ENCODE measurements at places on chromosomes 3 and 15.

GRCh38 chr15:88113613-88114308 is 142.8 kb downstream of the NTRK3 start:
- peak; percentile 62 for DNase-seq

- DNase-seq = no peak
Observed at GRCh38 chr3:3800080-3800455, 837 bp downstream of the LRRN1 start.

DNA sequence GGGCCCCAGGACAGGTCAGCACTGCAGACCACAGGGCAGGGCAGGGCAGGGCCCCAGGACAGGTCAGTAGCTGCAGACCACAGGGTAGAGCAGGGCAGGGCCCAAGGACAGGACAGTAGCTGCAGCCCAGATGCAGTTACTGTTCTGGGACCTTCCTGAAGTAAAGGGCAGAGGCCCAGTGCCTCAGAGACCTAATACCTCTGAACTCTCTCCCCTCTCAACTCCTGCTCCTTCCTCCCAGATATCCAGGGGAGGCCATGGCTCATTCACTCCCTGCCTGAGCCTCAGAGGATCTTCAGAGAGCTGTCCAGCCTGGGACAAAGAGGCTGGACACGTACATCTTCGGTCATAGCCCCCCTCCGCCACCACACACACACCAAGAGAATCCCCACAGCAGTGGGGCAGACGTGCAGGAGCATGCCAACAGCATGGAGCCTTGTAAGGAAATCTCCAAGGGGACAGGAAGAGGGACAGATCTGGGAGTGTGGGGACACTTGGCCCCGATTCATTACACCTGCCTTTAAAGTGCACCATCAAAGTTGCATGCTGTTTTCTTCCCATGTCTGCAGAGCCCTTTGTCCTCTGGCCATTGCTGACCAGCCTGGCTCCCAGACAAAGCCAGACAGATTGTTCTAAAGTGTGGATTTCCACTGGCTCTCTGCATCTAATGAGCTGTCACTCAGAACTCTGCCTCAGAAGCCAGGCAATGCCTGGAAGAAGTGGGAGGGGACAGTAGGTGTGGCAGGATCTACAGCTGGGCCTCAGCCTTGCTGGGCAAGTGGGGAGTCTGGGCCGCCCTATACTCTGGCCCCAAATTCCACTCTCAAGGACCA is 24.2 kb upstream of the BUB1B start:
- DNase-seq = no peak

DNA sequence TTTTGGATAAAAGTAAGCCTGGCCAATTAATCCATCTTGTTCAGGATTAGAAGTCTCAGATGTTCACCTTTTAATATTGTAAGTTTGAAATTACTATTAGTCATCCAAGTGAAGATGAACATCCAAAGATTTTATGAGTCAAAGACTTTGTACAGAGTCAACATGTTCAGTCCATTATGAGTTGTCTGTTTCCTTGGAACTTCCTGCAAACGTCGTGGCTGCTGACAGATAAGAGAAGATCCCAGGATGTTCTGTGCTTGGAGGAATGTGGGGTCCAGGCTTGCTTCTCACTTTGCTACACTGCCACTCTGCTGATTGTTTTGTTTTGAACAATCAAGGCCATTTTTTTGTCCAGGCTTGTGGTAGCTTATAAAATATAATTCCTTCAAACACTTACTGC is 74.3 kb upstream of the SLCO2A1 start:
- DNase-seq = no peak

- DNase-seq = peak; percentile 44
Observed at GRCh38 chr3:146834917-146835316, 229.8 kb upstream of the PLSCR5 start.

DNA sequence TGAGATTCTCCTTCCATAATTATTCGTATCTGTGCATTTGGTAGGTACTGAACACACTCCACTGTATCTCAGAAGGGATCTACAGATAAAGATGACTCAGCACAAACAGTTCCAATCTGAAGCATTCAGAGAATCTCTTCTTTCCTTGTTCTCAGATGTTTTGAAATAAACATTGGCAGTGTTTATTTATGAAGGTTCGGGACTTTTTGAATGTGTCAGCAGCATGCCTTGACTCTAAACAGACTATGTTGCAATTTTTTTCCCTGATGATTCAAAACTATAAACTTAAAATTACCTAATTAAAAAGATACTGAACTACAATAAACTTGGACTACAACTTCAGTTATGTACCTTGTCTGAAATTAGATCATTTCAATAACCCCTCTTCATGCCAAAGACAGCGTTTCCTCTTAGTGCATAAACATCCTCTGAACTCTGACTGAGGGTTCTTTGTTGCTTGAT is 612.9 kb upstream of the TBL1XR1 start:
- DNase-seq = peak; percentile 81

- DNase-seq = no peak
Observed at GRCh38 chr3:36943601-36944000, 1.3 kb downstream of the TRANK1 start.

DNA sequence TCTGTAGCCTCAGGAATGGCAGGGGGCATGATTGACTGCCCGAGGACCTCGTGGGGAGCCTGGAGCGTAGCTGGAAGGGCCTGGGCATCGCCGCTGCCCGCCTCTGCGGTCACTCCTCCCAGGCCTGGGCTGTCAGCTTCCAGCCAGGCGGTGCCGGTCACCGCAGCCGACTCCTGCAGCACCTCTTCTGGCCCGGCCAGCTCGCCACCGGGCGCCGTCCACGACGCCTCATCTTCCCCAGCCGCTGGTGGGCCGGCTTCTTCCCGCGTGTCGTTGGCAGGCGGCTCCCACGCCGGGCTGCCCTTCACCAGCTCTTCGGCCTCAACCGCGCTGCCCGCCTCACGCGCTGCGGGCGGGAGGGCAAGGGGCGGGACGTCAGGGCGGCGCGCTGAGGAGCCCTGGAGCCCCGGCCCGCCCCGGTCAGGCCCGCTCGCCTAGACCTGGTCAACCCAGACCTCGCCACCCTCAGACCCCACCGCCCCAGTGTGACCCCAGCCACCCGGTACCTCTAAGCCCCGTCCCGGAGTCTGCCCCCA is 1.0 kb downstream of the CSPG5 start:
- DNase-seq = no peak

DNA sequence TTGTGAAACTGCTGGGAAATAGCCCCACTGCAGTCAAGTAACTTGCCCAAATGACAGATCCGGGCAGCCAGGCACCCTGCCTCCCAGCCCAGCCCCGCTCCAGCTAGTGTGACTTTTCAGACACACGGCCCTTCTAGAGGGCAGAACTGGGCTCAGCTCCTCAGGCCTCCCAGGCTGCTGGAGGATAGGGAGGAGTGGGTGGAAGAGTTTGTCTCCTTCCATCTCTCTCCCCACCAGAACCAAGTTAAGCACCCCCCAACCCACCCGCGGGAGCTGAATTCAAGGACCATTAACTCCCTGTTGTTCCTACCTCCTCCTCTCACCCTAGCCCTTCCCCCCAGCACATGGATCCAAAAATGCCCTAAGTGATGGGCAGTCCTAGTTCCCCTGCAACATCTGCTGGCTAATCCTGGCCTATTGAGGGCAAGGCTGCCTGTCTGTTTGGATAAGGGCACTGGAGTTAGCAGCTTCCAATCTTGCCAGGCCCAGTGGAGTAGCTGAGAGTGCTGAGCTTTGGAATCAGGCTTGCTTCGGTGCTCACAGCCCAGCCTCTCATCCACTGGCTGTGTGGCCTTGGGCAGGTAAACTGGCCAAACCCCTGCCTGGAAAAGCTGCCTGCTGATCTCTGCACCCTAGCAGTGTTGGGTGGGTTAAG is 3.1 kb downstream of the CCDC33 start:
- no peak for DNase-seq

- peak; percentile 25 for DNase-seq
Observed at GRCh38 chr3:159734681-159735080, 254.0 kb upstream of the IL12A start.

GRCh38 chr15:84666373-84666772 is 8.4 kb upstream of the NMB start:
- DNase-seq = peak; percentile 22

DNA sequence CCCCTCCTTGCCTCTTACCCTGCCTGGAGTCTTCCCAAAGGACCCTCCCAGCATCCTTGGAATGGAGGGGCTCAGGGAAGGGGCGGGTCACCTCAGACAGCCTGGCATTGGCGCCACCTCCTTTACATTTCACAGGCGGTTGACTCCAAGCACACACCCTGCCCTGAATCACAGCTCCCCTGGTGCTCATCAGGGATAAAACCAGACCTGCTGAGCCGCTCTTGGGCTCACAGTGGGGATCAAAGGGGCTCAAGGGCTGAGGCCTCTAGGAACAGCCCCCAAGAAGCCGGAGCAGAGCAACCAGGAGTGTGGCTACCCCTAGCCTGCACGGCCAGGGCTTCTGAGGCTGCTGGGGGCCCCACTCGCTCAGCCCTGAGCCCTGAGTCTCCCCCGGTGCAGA is 16.6 kb downstream of the LINGO1 start:
- no peak for DNase-seq

- DNase-seq = no peak
Observed at GRCh38 chr15:83372434-83372891, 74.7 kb upstream of the SH3GL3 start.

- no peak for DNase-seq
Observed at GRCh38 chr15:63088533-63089245, 33.0 kb upstream of the LACTB start.

Data from fibroblast of the aortic adventitia (primary cell).